Karpas-422 (cell line): ENCODE measurements at places on chromosomes 6 and 20.

- H3K4me3 ChIP-seq, result no peak within 1 kb of the TSS
- no peak for DNase-seq
- no peak within 1 kb of the TSS for H3K27ac ChIP-seq
- H3K36me3 ChIP-seq, result no peaks in the 10 kb centered on the region
- no peaks in the 10 kb centered on the region for H3K27me3 ChIP-seq
Observed at GRCh38 chr6:131572686-131573415, at the start of gene ARG1. Gene ARG1 (plus strand): TSS chr6:131573226. CDS start chr6:131573283, 57 bp downstream.

DNA sequence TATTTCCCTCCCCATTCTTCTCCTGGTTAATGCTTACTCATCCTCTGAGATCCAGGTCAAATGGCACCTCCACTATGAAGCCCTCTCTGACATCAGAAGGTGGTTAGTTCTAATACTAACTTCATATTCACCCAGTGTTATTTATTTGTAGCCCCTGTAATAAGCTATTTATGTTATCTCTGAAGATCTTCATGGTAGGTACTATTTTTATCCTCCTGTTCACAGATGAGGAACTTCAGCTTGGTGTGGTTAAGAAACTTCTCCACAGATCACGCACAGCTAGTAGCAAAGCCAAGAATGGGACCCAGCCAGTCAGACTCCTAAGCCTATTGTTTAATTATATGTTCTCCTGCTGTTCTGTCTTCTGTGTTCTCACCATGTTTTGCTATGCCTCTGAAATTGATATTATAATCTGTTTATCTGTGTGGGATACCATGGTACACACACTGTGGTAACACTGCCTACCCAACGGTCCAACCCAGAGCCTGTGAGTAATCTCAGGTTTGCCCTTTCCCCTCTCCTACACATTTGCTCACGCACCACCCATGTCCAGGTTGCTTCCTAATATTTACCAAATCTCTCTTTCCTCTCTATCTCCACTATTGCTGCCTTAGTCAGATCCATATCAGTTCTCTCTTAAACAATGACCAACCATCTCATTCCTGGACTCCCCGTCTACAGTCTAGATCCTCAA lies 98.4 kb downstream of the IPCEF1 start:
- H3K27me3 ChIP-seq, result no peaks in the 10 kb centered on the region
- no peak overlapping the region for H3K4me3 ChIP-seq
- no peak overlapping the region for H3K27ac ChIP-seq
- H3K36me3 ChIP-seq, result no peaks in the 10 kb centered on the region
- no peak for DNase-seq
- H3K4me1 ChIP-seq, result no peaks in the 10 kb centered on the region

- no peak overlapping the region for H3K4me3 ChIP-seq
- DNase-seq, result no peak
- no peaks in the 10 kb centered on the region for H3K36me3 ChIP-seq
- H3K27ac ChIP-seq, result no peak overlapping the region
- 0 out of 2 replicates have a peak, but pooled peaks cover 2% of the 10 kb centered on the region for H3K27me3 ChIP-seq
Observed at GRCh38 chr6:109662192-109662591, 28.8 kb downstream of the AK9 start.

GRCh38 chr20:42556575-42556974 lies 633.1 kb downstream of the PTPRT start:
- no peaks in the 10 kb centered on the region for H3K4me1 ChIP-seq
- no peak overlapping the region for H3K27ac ChIP-seq
- no peaks in the 10 kb centered on the region for H3K36me3 ChIP-seq
- DNase-seq, result no peak
- H3K4me3 ChIP-seq, result no peak overlapping the region

DNA sequence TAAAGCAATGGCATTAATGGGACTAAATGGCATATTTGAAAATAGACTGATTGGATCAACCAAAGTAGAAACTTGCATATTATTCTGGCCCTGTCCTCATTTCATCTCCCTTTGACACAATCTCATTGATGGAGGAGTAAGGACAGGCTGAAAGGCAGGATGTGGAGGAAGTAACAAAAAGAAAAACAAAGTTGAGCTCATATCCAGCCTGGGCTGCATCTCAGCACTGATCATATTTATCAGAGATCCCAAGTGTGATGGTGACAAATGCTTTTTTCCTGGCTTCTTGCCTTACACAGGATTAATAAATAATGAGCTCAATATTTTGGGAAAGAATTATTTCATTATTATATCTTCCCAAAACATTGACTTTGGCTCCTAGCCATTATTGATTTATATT lies 622.7 kb downstream of the CD109 start:
- no peaks in the 10 kb centered on the region for H3K36me3 ChIP-seq
- no peaks in the 10 kb centered on the region for H3K27me3 ChIP-seq
- no peak overlapping the region for H3K27ac ChIP-seq
- H3K4me3 ChIP-seq, result no peak overlapping the region
- DNase-seq, result no peak

- H3K27ac ChIP-seq, result no peak overlapping the region
- no peaks in the 10 kb centered on the region for H3K27me3 ChIP-seq
- no peak for DNase-seq
- no peak overlapping the region for H3K4me3 ChIP-seq
Observed at GRCh38 chr6:45640081-45640491, 262.4 kb upstream of the SUPT3H start.
